ENCODE measurements at places on chromosomes 13 and 19.

DNA sequence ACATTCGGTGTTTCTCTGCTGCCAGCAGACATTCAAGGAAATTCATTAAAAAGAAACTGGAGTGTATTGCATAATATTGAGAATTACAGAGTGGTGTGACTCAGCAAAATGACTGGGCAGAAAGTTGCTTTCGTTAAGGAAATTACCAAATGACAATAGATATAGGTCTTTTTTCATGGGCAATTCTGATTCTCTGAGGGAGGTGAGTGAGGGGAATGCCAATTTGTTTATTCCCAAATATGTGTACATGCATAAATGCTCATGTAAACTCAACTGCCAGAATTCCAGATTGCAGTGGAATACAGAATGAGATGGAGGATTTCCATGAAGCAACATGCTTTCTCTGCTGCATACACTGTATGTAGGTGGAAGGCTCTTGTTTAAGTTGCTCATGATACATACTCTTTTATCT lies 1730.1 kb downstream of the SLITRK5 start:
- DNase-seq: no peak

DNA sequence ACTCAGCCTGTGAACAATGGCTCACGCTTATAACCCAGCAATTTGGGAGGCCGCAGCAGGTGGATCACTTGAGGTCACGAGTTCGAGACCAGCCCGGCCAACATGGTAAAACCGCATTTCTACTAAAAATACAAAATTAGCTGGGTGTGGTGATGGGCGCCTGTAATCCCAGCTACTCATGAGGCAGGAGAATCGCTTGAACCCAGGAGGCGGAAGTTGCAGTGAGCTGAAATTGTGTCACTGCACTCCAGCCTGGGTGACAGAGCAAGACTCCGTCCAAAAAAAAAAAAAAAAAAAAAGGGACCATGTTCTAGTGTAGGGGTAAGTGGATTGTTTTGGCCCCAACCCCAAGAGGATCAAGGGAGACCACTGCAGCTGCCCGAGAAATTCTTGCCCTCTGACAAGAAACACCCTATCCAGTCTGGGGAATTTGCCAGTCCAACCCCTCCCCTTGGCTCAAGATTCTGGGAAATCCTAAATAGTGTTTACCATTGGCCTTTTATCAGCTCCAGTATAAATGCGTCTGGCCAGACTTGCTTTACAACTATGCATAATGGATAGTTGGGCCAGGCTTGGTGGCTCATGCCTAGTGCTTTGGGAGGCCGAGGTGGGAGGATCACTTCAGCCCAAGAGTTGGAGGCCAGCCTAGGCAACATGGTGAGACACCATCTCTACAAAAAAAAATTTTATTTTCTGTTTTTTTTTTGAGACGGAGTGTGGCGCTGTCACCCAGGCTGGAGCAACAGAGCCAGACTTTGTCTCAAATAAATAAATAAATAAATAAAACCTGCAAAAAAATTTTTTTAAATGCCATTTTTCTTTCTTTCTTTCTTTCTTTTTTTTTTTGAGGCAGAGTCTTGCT lies 5.1 kb upstream of the DHDH start:
- no peak for DNase-seq

DNA sequence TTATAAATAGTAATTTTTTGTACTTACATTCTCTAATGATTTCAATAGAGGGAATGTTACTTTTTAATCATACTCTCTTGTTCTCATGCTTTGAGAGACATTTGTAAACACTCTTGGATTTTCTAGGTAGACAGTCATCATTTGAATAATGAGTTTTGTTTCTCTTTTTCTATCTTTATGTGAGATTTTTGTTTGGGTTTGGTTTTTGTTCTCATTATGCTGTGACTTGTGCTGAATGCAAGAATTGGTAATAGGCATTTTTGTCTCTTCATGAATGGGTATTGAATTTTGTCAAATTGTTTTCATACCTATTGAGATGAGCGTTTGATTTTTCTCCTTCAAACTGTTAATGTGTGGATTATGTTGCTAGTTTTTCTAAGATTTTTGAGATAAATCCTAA lies 56.8 kb upstream of the GPR183 start:
- DNase-seq: no peak

DNA sequence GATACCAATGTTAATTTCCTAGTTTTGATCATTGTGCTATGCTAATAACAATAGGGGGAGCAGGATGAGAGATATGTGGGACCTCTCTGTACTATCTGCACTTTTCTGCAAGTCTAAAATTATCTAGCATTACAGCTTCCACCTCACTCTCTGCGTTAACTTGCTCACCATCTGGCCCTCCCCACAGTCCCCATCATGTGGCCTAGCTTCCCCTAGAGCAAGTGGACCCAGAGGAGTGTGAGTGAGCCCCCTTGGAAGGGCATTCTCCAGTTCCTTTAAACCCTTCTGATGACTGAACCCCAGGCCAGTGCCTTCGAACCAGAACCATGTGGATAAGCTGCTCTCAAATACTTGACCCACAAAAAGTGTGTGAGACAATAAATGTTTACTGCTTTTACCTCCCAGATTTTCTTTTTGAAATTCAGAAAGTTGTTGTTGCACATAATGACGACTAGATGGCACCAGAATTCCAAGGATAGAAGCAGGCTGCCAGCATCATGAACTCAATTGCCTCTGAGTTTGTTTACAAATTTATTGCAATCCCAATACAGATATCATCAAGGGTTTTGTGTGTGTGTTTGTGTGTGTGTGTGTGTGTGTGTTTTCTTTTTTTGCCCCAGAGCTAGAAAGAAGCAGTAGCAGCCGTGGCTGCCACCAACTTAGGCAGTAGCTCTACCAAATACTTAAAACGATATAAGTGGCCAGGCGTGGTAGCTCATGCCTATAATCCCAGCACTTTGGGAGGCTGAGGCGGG lies 49.0 kb upstream of the ZNF780A start:
- no peak for DNase-seq

GRCh38 chr13:37349916-37350315 lies 244.5 kb upstream of the CSNK1A1L start:
- no peak for DNase-seq

GRCh38 chr13:96948127-96948526 lies 46.1 kb downstream of the OXGR1 start:
- DNase-seq: no peak

- no peak for DNase-seq
Observed at GRCh38 chr13:99962242-99962641, 9.3 kb downstream of the ZIC5 start.

GRCh38 chr13:62964522-62964921 lies 1548.9 kb upstream of the PCDH20 start:
- no peak for DNase-seq

- no peak for DNase-seq
Observed at GRCh38 chr19:18274219-18274780, at the start of gene IQCN. TSS of gene IQCN (minus strand) at chr19:18274452. CDS start at chr19:18269478, 4,974 bp downstream.

DNA sequence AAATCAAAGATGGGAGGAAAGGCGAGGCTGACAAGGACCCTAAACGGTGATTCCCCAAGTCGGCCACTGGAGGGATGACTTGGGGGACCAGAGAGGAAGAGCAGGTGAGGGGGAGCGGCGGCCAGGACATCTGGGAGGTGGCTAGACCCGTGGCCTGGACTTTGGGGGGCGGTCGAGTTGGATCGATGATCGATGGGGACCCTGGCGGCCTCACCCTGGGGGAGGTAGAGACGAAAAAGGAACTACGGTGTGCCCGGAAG lies 7.7 kb upstream of the CIRBP start:
- DNase-seq: no peak

GRCh38 chr19:19525611-19526380 lies 2.9 kb upstream of the YJEFN3 start:
- no peak for DNase-seq

DNA sequence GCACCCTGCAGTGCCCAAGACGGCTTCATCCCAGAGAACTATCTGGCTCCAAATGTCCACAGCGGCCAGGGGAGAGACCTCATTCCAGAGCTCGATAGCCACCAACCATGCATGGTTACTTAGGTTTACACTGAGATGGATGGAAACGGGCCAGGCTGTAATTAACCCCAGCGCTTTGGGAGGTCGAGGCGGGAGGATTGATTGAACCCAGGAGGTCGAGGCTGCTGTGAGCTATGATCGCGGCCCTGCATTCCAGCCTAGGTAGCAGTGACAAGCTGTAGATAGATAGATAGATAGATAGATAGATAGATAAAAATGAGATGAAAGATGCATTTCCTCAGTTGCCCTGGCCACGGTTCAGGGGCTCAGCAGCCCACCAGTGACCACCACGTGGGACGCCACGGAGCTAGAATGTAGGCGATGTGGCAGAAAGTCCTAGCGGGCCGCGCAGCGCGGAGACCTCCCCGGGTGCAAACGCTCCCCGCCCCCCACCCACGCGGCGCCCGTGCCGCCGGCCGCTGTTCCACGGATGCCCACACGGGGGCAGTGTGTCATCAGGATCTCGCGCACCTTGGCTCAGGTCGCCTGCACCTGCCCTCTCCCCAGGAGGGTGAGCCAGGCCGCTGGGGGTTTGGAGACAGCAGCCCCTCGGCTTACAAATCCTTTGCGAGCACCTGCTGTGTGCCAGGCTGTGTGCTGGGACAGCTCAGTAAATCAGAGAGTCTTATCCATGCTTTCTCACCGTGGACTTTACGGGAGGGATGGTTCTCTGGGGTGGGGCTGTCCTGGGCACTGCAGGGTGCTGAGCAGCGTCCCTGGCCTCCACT lies 13.5 kb upstream of the TLE5 start:
- DNase-seq: peak; percentile 51

DNA sequence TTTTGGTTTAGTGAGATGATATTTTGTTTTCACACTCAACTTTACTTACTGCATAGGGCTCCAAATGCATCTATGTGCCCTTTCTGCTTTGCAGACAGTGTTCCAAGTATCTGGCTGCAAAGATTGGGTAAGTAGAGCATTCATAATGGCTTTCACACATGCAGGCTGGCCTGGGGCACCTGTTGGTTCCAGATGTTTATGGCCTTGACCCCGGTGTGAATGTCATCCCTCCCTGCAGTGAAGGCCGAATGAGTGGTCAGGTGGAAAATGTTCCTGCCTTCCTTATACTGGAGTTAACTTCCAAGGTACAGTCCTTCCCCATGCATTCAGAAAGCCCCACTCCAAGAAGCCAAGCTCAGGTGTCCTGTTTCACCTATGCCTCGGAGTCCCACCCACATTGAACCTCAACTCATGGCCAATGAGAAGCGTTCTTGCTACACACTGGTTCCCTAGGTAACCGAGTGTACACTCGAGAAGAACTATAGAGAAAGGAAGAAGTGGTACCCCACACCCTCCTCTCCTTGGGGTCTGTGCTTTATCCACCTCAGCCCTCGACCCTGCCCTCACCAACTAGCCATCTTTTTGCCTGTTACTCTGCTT lies 23.0 kb upstream of the ZNF536 start:
- no peak for DNase-seq

DNA sequence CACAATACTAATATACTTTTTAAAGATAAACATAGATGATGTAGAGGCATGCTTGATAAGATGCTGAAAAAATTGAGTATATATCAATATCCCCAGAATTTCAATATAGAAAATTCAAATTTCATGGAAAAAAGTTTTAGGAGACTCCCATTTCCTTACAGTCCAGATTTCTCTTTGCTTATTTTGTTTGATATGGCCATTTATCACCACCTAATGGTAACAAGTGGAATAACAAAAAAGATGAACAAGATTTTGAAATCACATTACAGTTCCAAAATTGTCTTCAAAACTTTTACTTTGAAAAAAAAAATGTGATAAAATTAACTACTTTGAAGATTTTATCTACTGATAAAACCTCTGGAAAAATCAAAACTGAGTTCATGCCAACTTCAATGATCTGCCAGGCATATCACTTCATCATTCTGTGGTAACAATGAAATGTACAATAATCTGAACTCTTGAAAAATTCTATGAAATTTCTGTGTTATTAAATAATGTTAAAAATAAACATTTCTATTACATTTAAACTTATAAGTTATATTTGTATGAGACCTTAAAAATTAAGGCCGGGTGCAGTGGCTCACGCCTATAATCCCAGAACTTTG lies 17.5 kb downstream of the MIPEP start:
- DNase-seq: no peak

DNA sequence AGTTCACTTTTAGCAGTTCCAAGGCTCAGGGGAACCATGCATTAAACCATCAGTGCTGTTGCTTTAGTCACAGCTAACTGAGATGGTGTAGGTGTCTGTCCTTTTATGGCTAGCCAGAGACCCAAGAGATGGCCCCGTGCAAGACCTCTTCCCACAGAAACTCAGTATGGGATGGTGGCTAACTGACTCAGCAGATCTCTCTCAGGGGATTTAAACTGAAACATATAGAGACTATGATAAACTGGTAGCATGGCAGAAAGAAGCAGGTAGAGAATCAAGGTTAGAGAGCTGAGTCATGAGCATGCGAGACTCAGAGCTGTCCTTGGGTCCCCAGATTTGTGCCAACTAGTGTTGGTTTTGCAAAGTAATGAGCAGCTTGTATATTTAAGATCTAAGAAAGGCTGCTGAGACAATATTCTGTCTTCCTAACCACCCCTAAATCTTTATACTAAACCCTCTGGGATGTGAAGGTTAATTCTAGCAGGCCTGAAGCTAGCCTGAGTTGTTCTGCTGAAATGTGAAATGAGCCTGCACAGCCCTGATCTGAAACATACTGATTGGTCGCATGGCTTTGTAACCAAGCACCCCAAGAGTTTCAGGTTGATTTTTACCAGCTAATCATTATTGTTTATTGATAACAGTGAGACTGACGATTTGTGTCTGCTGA lies 6.5 kb upstream of the SCEL start:
- no peak for DNase-seq

DNA sequence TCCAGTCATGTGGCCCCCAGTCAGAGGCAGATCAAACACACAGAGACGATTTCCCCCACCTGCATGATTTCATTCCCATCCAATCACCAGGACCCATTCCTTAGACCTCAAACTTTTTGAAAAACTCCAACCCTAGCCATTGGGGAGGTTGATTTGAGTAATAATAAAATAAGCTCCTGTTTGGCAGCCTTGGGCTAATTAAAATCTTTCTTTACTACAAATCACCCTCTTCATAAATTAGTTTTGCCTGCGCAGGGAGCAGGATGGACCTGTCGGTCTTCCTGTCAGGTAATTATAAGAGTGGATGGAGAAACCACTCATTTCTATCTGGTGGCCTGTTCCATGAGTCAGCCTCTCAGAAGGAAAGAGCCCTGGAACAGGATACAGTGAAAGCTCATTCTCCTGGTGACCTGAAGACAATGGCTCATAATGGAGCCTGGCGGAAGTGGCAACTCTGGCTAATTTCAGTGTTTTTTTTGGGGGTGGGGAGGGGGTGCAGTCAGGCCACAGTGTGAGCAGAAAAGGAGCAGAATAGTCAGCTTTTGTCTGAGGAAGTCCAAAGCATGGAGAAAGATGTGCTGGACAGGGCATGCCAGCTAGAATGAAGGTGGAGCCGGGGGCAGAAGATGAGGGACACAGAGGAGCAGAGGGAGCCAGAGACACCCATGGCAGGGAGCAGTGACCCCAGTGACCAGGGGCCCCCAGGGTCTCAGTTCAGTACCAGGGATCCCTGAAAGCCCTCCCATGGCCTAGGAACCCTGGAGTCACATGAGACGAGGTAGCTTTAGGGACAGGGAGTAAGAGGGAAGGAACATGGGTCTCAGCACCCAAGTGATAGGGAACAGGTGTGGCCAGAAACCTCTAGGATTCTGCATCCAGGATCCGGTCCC lies 31.8 kb upstream of the PSG9 start:
- DNase-seq: no peak

- DNase-seq: no peak
Observed at GRCh38 chr13:99293178-99293577, 14.0 kb downstream of the GPR183 start.

- no peak for DNase-seq
Observed at GRCh38 chr13:25806264-25806974, 245.4 kb downstream of the SHISA2 start.

- no peak for DNase-seq
Observed at GRCh38 chr13:31862828-31863227, 123.5 kb downstream of the RXFP2 start.

- no peak for DNase-seq
Observed at GRCh38 chr13:67372868-67373464, 142.8 kb upstream of the PCDH9 start.
